Muscle of back (tissue), 13 donors: ENCODE measurements at places on chromosomes 5 and 9.
A peak's percentile ranks its signal among the peaks of the same experiment; 100 is the strongest.

DNA sequence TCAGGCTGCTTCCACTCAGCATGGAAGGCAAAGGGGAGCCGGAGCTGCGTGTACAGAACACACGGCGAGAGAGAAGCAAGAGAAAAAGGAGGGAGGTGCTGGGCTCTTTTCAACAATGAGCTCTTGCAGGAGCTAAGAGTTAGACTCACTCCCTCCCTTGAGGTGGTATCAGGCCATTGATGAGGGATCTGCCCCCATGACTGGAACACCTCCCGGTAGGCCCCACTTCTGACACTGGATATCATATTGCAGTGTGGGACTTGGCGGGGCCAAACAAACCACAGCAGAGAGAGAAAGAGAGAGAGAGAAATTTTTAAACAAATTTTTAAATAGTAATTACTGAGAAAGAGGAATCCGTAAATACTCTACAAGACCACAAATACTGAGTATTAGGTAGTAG is 182.2 kb downstream of the TRIO start:
- DNase-seq = no peak

- DNase-seq = no peak
Observed at GRCh38 chr9:121221664-121222055, 20.0 kb upstream of the RAB14 start.

DNA sequence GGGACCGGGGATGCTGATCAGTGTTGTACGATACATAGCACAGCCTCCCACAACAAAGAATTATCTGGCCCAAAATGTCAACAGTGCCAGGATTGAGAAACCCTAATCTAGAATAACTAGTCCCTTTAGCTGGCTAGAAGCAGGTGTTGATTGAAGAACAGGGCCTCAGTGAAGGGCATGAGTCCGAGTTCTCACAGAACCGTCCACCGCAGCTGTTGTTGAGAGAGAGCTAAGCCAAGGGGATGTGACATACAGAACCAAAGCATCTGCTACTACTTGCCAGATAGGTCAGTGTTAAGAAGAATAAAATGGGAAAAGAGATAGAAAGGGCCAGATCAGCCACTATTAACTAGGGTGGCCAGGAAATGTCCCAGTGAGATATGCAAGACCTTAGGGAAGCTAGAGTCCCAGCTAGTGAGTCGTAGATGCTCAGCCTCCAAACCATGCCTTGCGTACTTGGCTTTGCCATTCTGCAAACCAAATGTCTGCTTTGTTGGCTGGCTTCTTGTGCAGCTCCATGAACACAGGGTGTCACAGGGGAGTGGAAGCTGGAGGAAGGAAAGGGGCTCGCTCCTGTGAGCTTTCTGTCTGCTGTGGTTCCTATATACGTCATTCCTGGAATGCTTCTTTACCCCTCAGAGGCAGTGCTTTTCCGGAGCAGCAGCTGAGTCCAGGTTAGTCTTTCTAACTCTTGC is 68.9 kb downstream of the FBXO38 start:
- DNase-seq = peak; percentile 32

- DNase-seq = no peak
Observed at GRCh38 chr5:11013793-11014192, 252.8 kb upstream of the DAP start.

- DNase-seq = no peak
Observed at GRCh38 chr5:147216552-147217154, 18.2 kb upstream of the STK32A start.

DNA sequence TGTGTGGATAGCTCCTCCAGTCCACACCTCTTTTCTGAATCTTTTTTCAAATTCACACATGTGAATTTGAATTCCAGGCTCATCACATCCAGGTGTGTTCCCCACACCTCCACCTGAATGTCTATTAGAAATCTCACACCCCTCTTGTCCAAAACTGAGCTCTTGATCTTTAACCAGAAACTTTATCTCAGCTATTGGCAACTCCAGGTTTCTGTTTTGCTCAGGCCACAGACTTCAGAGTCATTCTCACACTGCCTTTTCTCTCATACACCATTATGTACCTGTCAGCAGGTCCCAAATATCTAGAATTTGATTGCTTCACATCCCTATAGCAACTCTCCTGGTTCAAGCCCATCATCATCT is 11.6 kb downstream of the NIPSNAP3B start:
- DNase-seq = no peak

DNA sequence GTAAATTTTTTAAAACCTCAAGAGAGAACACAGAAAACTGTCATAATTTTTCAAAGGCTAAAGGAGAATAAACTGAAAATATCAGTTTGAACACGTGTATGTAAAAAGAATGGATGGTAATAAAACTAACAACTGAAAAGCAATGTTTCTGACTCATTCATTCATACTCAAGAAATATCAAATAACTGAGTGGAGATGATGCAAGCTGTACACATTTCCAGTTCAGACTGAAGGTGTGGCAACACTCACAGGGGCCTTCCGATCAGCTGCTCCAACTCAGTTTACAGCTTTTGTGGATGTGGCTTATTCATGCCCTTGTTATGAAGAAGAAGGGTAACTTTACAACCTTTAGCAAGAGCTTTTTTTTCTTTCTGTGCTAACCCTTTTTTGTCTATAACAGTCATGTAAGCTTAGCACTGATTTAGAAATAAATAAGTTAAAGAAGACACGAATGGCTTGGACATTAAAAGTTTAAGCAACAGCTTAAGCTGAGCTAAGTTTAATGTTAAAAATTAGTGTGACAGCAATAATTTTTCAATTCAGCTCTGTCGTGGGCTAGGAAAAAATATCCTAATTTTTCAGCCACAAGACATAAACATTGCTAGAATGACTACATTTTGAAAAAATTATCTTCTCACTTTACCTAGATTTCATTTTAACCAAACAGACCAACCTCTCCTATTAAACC is 453.5 kb downstream of the RAB3C start:
- DNase-seq = peak; percentile 63

DNA sequence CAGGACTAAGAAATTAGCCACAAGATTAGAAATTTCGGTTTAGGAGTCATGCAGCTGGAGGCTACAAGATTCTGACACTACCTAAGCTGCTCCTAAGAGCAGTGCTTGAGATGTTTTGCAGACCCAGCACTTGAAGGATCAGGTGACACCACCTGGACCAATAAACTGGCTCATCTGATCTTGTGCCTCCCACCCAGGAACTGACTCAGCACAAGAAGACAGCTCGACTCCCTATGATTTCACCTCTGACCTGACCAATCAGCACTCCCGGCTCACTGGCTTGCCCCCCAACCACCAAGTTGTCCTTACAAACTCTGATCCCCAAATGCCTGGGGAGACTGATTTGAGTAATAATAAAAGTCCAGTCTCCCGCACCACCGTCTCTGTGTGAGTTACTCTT is 170.4 kb downstream of the TTC39B start:
- no peak for DNase-seq

DNA sequence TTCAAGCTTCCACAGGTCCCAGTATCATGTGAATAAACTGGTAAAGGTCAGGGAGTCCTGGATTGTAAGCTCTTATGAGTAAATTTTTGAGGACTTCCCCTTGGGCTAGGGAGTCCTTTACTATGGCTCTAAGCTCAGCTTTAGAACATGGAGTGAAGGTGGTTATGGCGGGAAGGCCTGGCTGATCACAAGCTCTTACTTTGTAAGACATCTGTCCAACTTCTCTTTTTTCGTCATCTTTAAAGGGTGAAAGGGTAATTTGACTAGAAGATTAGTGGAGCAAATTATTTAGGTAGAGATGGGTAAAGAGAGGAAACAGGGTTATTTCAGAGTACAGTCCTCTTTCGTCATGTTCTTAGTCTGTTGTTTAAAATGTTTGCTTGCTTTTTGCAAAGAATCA is 155.4 kb downstream of the AOPEP start:
- no peak for DNase-seq

GRCh38 chr5:73668017-73668416 is 42.0 kb downstream of the ARHGEF28 start:
- no peak for DNase-seq

GRCh38 chr9:114300846-114301797 is 21.8 kb upstream of the ORM1 start:
- DNase-seq = no peak

DNA sequence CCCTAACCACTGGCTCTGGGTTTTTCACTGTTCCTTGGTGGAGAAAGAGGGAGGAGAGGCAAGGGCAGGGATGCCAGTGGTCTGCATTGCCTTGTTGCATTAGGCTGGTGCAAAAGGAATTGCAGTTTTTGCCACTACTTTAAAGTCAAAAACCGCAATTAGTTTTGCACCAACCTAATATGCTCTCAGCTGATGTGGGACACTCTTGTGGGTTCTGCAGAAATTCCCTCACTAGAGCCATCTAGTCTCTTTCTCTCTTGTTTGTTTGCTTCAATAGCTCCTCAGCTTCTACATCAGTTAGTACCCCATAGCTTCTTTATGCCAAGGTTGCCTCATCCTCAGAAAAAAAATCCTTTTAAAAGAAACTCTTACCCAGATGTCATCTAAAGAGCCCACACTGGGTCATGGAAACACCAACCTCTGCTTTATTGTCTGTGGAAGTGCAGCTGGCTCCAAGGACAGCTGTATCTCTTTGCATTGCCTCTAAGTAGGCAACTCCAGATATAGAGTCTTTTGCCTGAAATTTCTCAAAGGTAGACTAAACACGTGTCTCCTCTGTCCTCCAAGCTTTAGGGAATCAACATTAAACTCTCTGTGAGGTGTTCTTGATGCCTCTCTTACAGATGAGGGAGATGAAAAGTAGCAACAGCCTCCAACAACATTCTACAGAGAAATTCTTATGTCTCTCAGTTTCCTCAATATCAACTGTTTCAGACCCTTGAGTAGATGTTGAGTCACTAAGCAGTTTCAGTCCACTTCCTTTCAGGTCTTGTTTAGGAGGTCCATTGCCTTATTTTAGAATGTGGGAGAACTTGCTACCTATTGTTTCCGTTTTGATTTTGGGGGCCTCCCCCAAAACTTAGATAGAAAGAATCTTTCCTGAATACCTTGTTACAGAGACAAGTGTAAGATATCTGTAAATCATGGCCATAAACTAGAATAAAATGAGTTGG is 84.9 kb upstream of the MEF2C start:
- no peak for DNase-seq

DNA sequence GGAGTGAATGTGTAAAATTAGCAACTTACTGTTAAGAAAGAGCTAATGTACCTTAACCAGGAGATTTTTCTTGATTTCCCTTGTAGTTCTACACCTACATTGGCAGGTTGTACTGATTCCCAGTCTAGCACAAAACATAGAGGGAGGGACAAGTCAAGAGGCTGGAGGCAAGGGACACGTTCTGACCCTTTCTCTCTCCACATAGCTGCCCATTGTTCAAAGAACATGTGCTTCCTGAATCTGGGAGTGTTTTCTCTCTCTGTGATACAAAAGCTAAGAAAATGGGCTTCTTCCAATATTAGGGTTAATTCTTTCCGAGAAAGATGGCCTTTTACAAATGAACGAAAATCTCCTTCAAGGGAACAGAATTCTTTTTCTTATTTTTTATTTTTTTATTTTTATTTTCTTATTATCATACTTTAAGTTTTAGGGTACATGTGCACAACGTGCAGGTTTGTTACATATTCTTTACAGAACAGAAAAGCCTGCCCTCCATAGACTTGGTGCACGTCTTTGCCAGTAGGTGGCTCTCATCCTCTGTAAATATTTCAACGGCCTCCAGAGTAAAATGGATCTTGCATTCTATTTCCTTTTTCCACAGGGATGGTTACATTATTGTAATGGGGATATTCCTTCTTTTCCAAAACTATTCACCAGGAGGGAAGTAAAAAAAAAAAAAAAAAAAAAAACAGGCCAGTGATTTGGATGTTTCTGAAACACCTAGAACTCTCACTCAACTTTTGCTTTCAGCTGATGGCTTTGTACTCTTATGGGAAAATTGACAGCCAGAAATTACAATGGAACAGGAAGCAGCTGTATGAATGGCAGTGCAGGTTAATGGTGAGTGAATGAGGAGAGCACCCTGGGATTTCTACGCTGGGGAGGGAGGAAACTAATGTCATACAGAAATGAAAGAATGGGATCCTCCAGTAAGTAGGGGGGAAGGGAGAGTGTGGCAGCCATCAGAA is 13.1 kb upstream of the IFNA5 start:
- peak; percentile 42 for DNase-seq

DNA sequence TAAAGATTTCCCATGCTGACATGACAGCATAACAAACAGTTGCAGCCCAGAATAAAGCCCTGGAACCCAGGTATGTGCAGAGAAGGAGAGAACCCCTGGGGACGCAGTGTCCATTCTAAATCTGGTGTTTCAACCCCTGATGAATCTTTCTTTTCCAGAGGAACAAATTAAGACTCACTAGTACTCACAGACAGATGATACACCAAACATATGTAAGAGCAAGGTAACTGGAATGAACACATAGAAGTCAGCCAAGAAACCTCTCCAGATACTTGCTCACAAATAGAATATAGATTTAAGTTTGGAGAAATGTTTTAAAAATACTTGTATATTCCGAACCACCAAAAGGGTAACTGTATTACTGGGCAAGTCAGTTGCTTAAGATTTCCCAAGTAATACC is 130.8 kb upstream of the OTULINL start:
- no peak for DNase-seq

DNA sequence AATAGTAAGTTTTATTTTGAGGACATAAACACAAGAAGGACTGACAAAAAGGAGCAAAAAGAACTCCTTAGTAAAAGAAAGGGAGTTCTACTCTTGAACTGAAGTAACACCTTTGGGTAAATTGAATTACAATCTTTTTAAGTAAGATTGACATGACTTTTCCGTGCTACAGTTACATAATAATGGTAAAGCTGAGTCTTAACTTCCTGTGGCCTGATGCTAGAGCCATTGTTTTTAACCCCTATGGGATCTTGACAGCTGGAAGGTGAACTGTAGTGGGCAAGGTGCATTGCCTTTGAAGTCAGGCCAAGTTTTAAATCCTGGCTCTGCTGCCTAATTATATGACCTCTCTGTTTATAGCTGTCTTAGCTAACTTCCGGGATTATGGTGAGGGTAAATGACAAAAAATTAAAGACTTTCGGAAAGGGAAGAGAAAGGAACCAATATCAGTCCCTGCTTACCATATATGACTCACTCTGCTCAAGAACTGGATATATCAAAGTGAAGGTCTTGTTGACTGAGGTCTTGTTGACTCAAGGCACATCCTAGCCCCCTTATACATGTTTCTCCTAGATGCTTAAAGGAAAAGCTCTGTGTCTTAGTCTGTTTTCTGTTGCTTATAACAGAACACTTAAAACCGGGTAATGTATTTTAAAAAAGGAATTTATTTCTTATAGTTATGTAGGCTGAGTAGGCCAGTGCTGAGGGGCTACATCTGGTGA is 6.8 kb downstream of the HSD17B4 start:
- no peak for DNase-seq

- DNase-seq = no peak
Observed at GRCh38 chr5:27701931-27702903, 663.8 kb upstream of the CDH9 start.

- DNase-seq = no peak
Observed at GRCh38 chr5:75320371-75320770, 16.6 kb upstream of the HMGCR start.

GRCh38 chr5:129094087-129094923 is at the start of gene ISOC1:
ISOC1 (plus strand) TSS chr5:129094749; CDS start chr5:129094767, 18 bp downstream.
- DNase-seq = peak; percentile 91

- DNase-seq = no peak
Observed at GRCh38 chr5:139821806-139822552, 26.4 kb downstream of the PSD2 start.
